Stimulated activated CD8-positive, alpha-beta memory T cell treated with anti-CD3 and anti-CD28 coated beads, Interleukin-7, amount 100 ng/mL, for 1 hour (primary cell): ENCODE measurements at places on chromosomes 11 and 22.

- DNase-seq = peak; percentile 37
Measured at GRCh38 chr11:119741369-119742262, 12.6 kb upstream of the NECTIN1 start.

- no peak for DNase-seq
Measured at GRCh38 chr22:35883031-35883620, 145.5 kb downstream of the RBFOX2 start.

DNA sequence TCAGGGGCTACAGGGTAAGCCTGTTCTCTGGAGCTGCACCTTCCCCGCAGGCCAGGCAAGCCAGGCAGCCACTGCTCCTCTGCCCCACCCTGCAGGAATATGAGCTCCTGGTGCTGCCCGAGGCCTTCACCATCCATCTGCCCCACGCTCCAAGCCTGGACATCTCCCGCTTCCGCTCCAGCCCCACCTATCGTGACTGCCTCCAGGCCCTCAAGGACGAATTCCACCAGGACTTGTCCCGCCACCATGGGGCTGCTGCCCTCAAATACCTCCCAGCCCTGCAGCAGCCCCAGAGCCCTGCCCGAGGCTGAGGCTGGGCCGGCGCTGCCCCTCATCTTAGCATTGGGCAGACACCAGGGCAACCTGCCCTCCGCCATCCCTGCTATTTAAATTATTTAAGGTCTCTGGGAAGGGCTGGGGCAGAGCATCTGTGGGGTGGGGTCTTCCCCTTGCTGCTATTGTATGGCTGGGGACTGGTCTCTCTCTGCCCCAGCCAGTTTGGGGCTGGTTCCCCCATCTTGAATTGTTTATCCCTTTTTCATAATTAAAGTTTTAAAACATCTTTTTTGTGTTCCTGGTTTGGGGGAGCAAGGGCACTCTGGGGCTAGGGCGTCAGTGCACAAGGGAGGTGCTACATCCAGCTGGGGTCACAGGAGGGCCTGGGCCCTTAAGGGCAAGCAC, 6.2 kb downstream of the LARGE2 start:
- DNase-seq = no peak

- no peak for DNase-seq
Measured at GRCh38 chr11:12529793-12530192, 144.4 kb upstream of the TEAD1 start.

DNA sequence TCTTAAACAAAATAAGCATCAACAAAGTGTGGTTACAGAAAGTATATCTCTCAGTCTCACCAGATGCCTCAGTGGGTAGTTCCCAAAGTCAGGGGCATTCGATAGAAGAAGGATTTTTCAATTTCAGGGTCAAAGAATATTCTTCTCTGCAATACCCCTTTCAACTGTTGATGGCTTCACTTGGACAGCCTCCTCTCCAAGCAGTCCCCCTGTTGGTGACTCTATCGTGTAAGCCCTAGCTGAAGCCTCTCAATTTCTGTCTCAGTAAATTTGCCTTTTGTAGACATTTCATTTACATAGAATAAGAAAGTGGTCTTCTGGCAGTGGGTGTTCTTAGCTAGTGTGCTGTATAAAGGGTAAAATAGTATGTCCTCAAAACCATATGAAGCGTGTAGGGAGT, 11.3 kb upstream of the CCDC83 start:
- DNase-seq = no peak
